ENCODE measurements at places on chromosomes 3 and 15.

GRCh38 chr3:159443266-159443665, 545.4 kb upstream of the IL12A start:
- no peak for DNase-seq

- no peak for DNase-seq
Measured at GRCh38 chr3:178450476-178450875, 85.8 kb upstream of the KCNMB2 start.

GRCh38 chr3:27590437-27591298, 106.5 kb upstream of the SLC4A7 start:
- DNase-seq, result peak; percentile 50

- no peak for DNase-seq
Measured at GRCh38 chr3:128354788-128355542, 111.7 kb downstream of the DNAJB8 start.

GRCh38 chr3:141072950-141073349, 21.8 kb downstream of the SPSB4 start:
- DNase-seq, result no peak

GRCh38 chr3:51675201-51675611, 4.2 kb downstream of the TEX264 start:
- DNase-seq, result no peak

DNA sequence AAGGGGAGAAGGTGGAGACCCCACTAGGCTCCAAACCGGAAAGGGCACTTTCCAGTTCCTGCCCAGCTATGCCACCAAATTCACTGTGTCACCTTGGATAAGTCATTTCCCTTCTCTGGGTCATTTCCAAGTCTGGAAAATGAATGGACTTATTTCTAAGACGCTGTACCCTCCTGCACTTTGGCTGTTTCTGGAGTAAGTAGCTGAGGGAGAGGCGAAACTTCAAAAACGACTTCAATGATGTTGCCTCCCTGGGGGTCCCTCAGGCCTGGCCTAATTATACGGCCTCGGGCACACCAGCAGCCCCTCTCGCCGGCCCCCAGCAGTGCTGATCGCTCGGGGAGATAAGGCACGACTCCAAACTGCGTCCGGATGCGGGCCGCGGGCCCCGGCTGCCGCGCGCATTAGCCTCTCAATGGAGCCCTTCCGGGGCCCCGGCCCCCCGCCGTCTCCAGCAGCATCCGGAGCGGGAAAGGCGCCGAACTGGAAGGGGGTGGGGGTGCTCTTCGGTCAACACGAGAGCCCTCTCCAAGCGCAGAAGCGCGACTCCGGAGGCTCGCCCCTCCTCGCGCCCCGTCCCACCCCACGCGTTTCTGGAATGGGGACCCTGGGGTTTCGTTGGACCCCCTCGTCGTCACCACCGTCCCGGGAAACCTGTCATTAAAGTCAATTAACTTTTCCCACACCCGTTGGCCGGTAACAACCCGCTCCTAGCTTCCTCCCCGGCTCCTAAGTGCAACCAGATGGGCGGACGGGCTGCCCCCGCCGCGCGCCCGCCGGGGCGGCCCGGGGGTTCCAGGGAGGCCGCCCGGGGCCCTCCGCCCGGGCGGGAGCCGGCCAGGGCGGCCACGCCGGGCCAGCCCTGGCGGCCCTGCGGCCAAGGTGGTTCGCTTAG, 4.8 kb downstream of the HES1 start:
- peak; percentile 53 for DNase-seq

DNA sequence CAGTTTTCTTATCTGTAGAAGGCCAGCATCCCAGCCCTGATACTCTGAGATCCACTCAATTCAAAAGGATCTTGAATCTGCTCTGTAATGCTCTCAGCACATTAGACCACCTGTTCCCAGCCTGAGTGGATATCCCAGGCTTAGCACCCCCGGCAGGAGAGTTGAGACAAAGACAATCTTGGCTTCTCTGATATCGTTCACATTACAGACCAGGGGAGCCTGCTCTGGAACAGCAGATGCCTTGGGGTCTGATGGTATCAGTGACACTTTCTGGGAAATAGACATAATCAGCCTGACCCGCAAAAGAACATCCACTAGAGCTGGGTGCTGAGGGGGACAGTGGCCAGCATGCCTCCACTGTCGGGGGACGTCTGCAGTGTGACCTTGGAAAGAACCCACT, 70.6 kb downstream of the BDH1 start:
- DNase-seq, result no peak

- no peak for DNase-seq
Measured at GRCh38 chr3:151777880-151778279, 36.0 kb upstream of the AADAC start.

GRCh38 chr15:88231909-88232644, 24.5 kb downstream of the NTRK3 start:
- no peak for DNase-seq

DNA sequence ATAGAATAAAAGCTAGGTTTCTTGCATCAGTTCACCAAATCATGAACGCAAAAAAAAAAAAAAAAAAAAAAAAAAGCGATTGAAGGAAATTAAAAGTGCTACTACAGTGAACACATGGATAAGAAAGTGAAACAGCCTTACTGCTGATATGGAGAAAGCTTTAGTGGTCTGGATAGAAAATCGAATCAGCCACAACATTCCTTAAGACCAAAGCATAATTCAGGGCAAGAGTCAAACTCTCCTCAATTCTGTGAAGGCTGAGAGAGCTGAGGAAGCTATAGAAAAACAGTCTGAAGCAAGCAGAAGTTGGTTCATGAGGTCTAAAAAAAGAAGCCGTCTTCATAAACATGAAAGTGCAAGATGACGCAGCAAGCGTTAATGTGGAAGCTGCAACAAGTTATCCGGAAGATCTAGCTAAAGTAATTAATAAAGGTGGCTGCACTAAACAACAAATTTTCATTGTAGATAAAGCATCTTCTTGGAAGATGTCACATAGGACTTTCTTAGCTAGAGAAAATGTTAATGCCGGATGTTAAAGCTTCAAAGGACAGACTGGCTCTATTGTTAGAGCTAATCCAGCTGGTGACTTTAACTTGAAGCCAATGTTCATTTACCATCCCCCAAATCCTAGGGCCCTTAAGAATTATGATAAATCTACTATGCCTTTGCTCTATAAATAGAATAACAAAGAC, 19.2 kb downstream of the P3H2 start:
- DNase-seq, result no peak

GRCh38 chr3:65128346-65128745, 440.5 kb upstream of the ADAMTS9 start:
- no peak for DNase-seq

DNA sequence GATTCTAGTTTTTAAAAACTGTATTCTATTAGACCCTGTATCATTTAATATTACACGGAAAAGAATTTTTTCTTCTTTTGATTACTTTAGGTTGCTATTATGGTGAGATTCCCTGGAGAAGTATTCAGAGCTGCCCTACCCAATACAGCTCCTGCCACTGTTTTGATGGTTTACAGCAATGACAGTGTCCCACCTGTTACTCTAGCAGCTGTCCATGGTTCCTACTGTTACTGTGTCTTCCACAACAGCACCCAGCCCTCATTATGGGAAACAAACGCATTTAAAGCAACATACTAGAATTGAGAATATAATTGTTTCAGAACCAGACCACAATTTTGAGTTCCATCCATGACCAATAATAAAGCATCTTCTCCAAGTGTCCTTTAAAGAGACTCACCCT, 450.7 kb downstream of the SHQ1 start:
- DNase-seq, result no peak

DNA sequence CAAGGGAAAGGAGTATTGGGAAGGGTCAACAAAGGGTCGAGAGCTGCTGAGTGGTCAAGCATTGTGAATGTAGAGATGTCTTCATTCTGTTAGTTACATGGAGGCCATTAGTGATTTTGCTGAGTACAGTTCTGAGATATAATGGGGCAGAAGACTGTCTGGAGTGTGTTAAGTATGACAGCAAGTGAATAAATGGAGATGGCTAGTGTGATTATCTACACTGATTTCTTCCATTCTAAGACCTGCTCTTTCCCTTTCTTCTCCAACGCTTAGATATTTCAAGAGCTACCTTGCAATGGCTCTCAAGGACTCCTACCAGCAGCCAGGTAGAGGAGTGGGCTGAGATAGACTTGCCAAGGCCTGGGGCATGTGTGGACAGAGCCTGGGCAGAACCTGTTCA, 216.5 kb downstream of the MFSD1 start:
- no peak for DNase-seq

GRCh38 chr3:123733805-123734526, 149.1 kb upstream of the HACD2 start:
- DNase-seq, result no peak

GRCh38 chr3:15291589-15292541, 40.5 kb downstream of the SH3BP5 start:
- DNase-seq, result peak; percentile 99

DNA sequence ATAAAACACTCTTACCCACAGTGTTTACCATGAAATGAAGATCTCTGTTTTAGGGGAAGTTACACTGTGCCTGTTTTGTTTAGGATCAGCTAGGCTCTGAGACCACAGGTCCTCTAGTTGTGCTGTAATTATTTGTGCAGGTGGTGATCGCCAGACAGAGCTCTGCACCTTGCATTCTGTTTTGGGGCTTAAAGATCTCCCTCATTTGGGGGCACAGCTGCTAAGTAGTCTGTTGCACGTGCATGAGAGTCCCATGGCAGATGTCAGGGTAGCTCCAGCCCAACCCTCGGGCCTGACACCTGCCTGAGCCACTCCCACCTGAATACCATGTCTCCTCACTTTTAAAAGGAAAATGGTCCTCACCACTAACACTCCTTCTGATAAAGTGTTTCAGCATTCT, 12.4 kb downstream of the C3orf20 start:
- DNase-seq, result no peak

- no peak for DNase-seq
Measured at GRCh38 chr3:136955813-136956212, 2.0 kb upstream of the IL20RB start.

DNA sequence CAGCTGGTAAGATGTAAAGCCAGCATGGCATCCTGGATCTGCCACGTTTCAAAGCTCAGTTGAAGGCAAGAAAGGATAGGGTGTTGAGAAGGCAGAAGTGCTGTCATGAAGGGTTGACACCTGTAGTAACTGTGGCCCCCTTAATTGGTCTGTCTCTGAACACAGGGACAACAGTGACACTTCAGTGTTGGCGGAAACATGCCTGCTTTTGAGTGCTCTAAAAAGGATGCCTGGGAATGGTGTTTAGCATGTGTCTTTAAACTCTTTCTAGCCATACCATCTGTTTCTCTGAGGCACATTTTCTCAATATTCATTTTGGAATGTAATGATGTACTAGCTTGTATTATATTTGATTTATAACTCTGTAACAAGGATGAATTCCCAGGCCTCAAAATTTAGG, 42.1 kb downstream of the PLS1 start:
- DNase-seq, result no peak

DNA sequence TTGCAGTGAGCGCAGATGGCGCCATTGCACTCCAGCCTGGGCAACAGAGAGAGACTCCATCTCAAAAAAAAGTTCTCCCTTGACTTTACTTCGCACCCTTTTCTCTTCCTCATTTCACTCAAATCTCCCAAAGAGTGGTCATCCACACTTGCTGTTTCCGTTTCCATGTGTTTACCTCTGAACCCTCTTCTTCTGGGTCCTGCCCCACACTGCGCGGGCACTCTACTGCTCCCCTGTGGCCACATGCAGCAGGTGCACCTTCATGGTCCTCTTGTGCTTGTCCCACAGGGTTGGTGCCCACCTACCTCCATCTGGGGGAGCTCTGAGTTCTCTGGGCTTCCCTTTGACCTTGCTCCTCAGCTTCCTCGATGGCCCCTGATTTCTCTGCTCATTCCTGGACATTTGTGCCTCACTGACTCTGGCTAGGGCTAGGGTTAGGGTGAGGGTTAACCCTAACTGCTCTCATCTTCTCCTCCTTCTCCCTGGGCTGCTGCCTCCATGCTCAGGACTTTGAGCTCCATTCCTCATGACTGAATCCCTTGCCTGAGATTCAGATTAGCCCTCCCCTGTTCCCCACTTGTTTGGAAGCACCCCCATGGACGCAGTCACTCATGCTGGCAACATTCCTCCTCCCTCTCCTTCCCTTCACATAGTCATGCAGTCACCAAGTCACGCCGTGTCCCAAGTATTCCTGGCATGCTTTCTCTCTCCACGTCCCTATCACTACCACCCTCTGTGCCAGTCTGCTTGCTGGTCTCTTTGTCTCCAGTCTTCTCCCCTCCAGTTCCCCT, 26.6 kb upstream of the KY start:
- peak; percentile 53 for DNase-seq

DNA sequence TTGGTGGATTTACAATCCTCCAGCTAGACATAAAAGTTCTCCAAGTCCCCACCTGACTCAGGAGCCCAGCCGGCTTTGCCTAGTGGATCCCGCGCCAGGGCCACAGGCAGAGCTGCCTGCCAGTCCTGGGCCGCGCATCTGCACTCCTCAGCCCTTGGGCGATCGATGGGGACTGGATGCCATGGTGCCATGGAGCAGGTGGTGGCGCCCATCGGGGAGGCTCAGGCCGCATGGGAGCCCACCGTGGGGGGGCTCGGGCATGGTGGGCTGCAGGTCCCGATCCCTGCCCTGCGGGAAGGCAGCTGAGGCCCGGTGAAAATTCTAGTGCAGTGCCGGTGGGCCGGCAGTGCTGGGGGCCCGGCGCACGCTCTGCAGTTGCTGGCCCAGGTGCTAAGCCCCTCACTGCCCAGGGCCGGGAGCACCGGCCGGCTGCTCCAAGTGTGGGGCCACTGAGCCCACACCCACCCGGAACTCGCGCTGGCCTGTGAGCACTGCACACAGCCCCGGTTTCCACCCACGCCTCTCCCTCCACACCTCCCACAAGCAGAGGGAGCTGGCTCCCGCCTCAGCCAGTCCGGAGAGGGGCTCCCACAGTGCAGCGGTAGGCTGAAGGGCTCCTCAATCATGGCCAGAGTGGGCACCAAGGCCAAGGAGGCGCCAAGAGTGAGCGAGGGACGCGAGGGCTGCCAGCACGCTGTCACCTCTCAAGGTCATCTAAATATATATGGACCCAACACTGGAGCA, 38.8 kb upstream of the IGSF11 start:
- no peak for DNase-seq

DNA sequence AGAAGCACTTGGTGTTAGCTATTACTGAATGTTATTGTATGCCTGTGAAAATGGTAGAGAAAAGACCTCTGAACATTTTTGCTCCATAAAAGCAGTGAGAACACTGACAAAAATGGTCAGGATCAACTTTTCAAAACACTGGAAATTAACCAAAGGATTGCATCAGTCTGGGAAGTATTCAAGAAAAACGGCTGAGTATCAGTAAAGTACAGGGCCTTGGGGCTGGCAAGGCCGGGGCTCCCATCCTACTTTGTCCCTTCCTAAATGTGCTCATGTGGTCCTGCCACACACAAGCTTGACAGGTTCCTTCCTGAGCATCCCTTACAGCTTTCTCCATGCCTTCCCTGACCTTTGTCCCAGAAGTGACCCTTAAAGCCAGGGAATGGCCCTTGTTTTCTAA, 84.0 kb downstream of the CFAP20DC start:
- no peak for DNase-seq
